ENCODE measurements at places on chromosomes 12 and 14.

DNA sequence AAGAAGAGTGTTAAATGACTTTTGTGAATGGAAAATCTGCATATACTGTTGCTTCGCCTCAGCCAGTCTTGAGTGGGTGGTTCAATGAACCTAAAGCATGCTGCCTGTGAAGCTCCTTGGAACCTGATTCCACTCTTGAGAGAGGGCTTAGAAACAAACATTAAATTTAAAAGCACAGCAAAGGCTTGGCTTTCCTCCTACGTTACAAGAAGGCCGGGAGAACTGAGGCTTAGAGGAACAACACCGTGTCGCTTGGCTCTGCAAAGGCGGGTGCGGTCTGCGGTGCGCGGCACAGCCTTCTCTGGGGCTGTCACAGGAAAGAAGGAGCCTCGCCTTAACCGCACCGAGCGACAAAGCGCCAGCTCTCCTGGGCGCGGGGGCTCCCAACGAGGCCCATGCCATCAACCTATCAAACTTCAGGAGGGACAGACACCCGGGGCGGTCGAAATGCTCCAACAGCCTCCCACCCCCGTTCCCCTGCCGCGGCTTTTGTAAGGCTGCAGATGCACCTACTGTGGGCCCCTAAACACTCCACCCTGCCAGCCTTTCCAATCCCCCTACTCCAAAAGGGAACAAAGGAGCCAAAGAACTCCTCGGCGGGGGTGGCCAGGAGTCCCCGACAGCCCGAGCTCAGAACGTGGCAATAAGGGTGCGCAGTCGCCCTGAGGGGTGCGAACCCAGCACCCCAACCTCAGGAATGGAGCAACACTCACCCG is 729 bp downstream of the OSBPL8 start:
- DNase-seq, result peak; percentile 63

- DNase-seq, result no peak
Observed at GRCh38 chr12:66103016-66103913, 27.3 kb downstream of the LLPH start.

DNA sequence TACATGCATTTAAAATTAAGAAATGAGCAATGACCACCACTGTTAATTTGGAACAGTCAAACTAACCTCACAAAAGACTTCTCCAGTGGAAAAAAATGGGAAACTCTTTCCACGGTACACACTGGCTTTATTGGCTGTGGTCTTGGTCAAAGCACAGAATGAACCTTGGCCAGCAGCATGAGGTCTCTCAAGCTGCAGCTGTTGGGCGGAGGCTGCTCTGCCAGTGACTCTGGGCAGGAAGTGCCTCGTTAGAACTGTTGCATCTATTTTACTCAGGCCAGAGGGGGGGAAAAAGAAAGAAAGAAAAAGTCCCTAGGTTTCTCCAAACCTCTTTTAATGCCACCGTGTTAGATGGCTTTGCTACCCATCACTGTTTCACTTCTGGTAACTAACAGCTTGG is 279.8 kb upstream of the DIO2 start:
- no peak for DNase-seq

DNA sequence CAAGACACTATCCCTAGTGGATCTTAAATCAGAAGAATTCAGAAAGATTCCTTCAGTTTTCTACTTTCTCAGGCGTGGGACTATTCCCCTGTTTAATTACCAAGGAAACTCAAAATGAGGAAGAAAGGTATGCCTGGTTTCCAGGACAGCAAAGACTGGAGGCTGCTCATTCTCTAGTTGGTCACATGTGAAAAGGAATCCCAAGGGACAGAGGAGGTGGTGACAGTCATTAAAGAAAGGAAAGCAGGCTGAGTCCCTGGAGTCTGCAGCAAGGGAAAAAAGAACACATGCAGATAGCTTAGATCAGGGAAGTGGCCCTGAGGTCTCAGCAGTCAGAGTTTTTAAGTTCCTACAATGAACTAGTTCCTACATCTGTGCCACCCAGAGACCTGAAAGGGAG is 165.4 kb upstream of the CCDC198 start:
- no peak for DNase-seq

DNA sequence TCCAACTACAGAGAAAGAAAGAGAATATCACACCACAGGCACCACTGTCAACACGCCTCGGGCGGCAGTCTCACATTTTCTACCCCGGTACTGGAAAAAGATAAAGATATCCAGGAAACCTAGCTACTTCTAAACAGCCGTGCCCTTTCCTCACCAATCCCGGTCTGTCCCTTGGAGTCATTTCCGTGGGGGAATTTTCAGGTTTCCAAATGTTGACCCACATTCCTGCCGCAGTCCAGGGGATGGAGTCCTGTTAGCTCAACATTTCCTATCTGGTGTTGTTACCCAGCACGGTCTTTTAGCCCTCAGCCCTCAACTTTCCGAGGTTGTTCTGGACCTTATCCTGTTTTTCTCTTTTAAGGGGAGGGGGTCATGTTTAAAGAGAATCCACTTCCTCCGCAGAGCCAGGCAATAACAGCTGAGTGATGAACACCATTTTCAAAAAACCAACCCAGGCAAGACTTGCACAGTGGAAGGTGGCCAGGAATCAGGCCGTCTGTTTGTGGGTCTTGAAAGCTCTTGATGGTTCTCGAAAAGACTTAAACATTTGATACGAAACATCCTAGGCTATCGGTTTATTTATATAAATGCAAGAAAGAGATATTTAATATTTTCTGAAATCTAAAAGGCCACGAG is 4.6 kb downstream of the SSH1 start:
- no peak for DNase-seq

DNA sequence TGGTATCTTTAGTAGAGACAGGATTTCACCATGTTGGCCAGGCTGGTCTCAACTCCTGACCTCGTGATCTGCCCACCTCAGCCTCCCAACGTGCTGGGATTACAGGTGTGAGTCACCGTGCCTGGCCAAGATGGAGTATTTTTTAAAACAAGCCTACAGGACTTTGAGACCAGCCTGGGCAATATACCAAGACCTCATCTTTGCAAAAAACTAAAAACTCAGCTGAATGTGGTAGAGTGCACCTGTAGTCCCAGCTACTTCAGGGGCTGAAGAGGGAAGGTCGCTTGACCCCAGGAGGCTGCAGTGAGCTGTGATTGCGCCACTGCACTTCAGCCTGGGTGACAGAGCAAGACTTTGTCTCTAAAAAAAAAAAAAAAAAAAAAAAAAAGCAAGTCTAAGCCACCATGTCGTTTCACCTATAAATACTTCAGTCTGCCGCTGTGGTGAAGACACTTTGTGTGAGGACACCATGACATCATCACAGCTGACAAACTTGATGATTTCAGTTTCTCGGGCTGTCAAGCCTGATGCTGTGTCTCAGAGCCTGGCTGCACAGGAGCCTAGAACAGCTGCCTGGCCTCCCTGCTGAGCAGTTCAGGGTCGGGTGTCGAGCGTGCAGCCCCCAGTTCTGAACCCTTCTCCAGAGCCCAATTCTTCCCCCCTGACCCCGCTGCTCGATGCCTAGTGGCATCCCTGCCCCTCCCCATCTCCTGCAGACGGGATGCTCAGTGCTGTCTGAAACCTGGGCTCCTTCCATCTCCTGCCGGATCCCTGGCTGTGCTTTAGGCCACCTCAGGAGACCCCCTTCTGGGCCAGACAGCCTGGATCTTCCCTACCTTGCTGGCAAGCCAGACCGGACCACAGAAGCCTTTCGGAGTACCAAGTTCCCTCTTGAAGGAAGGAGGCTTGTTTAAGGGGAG is 119.2 kb upstream of the EVL start:
- no peak for DNase-seq

GRCh38 chr12:21165048-21165447 is 34.1 kb downstream of the SLCO1B1 start:
- DNase-seq, result no peak

DNA sequence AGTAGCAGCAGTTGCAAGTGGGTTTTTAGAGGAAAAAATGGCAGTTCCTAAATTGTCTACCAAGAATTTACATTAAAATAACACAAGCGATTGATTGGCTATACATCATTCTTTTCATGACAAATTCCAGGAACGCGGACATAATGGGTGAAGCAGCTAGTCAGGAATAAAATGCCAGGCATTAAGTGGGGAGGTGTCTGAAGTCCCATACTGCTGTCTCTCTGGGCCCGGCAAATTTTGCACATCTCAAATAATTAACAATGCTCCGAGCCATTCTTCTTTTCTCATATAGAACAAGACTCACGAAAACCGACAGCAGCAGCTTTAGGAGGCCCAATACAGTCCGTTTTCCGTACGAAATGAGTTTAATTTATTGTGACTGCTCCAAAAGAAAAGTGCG is 696 bp downstream of the RPL36AL start:
- DNase-seq, result no peak

- no peak for DNase-seq
Observed at GRCh38 chr12:84785951-84786350, 126.6 kb downstream of the SLC6A15 start.

- DNase-seq, result no peak
Observed at GRCh38 chr12:108320507-108321293, 18.4 kb downstream of the CMKLR1 start.
